ENCODE measurements at places on chromosomes 6 and 20.

- DNase-seq = no peak
Observed at GRCh38 chr6:36627801-36628246, 33.7 kb downstream of the SRSF3 start.

DNA sequence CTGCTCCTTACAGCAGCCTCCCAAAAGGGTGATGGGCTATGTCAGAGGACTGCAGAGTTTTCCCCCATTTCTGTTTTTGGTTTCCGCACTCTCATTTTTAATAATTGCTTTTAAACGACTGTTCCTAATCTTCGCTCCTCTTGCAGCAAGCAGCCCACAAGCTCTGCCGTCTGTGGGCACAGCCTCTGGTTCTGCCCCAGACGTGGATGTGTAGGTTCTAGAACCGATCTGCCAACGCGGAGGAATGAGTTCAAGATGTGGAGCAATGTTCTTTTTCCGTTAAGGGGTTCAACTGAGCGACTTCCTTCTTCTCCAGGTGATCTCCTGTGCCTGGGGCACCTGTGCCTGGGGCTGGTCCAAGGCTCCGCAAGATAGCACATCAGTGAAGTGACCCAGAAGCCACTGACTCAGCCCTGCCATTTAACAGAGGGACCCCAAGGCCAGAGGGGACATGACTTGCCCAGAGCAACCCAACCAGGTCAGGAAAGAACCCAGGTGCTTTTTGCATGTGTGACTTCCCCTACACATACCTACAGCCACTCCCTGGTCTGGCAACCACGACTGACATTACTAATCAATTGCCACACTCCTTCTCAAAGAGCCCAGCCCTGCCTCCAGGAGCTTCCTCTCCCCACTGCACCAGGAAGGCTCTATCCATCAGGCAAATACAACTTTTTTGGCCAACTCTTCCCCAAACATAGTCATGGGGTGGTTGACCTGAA is 22.7 kb downstream of the PMEPA1 start:
- no peak for DNase-seq

- no peak for DNase-seq
Observed at GRCh38 chr6:45367999-45368398, 9.7 kb downstream of the SUPT3H start.

- no peak for DNase-seq
Observed at GRCh38 chr20:49680484-49680883, 33.2 kb downstream of the B4GALT5 start.

GRCh38 chr6:14079433-14079832 is 38.1 kb upstream of the CD83 start:
- DNase-seq = no peak

DNA sequence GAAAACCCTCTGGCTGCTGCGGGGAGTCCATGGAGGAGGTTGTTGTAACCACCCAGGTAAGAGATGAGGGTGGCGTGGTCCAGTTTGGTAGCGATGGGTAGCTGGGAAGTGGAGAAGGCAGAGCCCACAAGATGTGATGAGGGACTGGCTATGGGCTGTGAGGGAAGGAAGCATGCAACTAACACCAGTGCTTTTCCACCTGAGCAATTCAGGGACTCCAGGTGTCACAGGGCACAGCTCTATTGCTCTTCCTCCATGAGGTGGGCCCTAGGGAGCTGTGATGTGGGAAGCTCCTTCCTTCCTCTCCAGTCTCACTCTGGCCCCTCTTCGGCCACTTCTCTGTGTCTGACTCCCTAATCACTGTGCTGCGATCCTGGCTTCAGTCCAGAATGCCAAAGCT is 32.4 kb upstream of the TGM6 start:
- DNase-seq = no peak

GRCh38 chr6:169959136-169960002 is 207.9 kb downstream of the ERMARD start:
- DNase-seq = no peak

- DNase-seq = no peak
Observed at GRCh38 chr6:10312445-10312844, 102.4 kb downstream of the TFAP2A start.

GRCh38 chr20:13639150-13639497 is 392 bp upstream of the TASP1 start:
- DNase-seq = no peak

- no peak for DNase-seq
Observed at GRCh38 chr6:32963866-32964265, 4.5 kb upstream of the BRD2 start.

GRCh38 chr6:125066140-125066539 is 87.4 kb upstream of the TPD52L1 start:
- DNase-seq = no peak

DNA sequence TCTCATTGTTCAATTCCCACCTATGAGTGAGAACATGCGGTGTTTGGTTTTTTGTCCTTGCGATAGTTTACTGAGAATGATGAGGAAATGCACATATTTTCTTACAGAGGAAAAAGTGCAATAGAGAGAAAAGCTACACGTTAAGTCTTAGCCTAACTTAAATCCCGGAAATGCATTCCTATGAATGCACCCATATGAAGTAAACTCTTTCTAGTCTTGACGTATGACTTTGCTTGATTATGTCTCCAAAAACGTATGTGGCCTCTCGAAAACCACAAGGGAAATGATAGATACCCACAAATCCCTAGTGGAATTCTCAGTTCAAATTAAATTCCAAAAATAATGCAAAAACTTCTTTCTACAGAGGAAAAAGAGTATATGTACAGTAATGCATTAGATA is 90.7 kb upstream of the SASH1 start:
- DNase-seq = peak; percentile 80

DNA sequence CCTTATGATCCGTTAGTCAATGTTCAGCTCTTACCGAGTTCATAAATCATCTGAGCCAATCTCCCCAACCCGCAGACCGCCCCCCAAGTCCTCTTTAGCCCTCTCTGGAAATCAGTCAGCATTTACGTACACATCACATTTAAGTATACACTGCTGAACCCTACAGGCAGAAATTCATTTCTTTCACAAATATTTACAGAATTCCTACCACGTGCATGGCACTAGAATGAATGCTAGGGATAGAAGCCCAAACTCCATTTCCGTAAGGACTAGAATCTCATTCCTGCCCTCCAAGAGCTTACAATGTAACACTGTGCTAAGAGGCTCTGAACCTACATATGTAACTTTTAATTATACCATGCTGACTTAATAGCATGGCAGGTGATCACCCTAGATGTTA is 1.8 kb downstream of the OSER1 start:
- no peak for DNase-seq

DNA sequence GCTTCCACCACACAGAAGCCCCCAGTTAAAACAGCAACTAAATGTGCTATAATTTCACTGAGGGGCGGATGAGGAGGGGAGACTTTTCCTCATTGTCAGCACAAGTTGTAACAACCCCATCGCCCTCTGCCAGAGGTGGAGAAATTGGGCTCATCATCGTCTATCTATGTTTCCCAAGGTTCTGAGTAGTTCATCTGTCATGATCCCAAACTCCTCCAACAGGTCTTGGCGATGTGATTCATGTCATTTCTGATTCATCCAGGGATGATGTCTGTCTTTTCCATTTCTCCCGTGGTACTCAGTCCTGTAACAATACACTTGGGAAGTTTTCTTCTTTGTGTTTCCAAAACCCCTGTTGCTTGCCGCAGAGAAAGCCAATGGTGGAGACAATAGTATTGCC is 51.0 kb downstream of the TFAP2A start:
- no peak for DNase-seq

DNA sequence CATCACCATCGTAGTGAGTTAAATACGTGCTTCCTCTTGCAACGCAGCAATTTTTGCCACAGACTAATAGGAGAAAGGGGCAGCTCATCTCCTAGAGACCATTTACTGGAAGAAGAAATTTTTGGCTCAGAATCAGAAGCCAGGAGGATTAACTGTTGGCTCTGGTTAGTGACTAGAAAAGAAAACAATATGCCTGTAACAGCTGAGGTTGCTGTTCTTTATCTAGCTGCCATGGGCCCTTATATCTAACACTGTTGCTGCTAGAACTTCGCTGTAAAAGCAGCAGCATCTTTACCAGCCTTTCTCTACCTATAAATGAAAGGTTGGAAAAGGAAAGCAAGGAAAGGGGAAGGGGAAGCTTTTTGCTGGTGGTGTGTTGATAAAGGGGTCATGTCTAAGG is 65.9 kb downstream of the FAM135A start:
- DNase-seq = peak; percentile 4

DNA sequence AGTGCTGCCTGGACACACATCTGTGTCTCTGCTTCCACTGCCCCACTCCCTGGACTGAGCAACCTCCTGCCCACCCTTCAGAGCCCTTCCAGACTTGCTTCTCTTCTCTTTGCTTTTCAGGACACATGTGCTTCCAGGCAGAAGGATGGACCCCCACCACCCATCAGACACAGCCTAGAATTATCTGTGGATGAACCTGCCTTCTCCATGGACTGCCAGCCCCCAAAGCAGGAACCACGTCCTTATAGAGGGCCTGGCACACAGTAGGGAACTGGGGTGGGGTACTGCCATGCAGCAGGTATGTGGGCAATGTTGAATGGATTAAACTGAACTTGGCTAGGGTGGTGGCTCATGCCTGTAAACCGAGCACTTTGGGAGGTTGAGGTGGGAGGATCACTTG is 3.6 kb downstream of the KIAA1755 start:
- DNase-seq = no peak

DNA sequence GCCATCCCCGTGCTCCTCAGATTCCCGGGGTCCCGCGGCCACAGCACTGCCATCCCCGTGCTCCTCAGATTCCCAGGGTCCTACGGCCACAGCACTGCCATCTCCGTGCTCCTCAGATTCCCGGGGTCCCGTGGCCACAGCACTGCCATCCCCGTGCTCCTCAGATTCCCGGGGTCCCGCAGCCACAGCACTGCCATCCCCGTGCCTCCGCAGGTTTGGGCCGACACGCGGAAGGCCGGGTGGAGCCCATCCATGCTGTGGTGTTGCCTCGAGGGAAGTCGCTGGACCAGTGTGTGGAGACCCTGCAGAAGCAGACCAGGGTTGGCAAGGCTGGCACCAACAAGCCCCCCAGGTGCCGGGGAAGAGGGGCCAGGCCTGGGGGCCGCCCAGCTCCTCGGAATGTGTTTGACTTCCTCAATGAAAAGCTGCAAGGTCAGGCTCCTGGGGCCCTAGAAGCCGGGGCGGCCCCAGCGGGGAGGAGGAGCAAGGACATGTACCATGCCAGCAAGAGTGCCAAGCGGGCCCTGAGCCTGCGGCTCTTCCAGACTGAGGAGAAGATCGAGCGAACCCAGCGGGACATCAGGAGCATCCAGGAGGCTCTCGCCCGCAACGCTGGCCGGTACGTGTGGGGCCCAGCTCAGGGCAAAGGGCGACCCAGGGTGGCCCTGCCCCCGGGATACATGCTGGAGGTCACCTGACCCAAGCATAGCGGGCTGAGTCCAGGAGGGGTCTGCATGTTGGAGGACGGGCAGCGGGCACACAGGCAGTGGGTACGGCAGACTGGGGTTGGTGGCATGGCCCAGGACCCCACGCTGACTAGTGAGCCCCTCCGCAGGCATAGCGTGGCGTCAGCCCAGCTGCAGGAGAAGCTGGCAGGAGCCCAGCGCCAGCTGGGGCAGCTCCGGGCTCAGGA is 1.3 kb upstream of the LIME1 start:
- DNase-seq = no peak

DNA sequence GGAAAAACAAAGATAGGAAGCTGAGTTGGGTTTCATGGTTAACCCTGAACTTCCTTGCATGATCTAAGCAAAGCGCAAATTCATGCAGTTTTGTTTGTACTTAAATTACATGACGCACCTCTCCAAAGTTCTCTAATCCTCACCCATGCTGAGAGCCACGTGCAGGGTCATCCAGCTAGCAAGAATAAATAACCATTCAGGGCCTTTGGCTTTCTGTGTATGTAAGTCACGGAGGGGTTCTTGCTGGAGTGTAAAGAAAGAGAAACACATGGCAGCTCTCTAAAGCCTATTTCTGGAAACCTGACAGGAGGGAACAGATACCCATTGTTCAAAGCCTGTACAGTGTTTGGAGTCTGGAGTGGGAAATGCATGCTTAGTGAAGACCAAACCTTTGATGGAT is 171.7 kb upstream of the CCN2 start:
- DNase-seq = no peak

- no peak for DNase-seq
Observed at GRCh38 chr6:135537741-135538301, 40.3 kb upstream of the AHI1 start.

GRCh38 chr6:127641905-127642304 is 64.9 kb downstream of the C6orf58 start:
- DNase-seq = peak; percentile 3

- no peak for DNase-seq
Observed at GRCh38 chr6:128156321-128157111, 255.7 kb upstream of the THEMIS start.

DNA sequence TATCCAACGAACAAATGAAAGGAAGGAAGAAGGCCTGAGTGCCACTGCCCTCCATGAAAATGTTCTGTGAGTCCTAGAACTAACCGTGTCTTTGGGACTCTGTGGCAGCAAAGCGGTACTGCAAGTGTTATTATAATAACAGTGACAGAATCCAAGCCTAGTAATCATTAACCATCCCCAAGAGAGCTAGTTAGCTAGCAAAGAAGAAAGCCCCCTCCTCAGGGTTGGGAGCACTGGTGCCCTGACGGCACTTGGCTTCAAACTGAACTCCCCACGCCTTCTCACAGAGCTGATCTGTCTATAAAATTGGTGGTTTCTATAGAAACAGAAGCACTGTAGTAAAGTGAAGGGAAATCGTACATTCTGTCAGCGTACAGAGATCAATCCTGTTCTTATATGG is 239.8 kb downstream of the PTPRT start:
- DNase-seq = no peak

DNA sequence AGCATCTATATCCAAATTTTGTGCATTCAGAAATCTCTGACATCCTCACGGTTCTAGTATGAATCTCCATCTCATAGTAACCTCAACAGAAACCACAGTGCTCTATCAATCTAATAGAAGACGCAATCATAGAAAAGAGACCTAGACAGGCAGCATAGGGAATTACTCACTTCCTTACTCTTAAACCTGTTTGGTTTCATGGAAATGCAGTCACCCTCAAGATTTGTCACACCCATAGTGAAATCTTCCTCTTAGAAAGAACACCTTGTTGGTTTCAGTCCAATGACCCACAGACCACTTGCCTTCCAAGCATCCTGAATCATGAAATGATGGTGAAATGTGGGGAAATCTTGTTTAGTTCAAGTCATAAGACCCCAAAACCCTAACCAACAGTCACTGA is 166.1 kb upstream of the PRDM1 start:
- DNase-seq = no peak

- no peak for DNase-seq
Observed at GRCh38 chr6:130696806-130697205, 130.4 kb upstream of the SMLR1 start.

GRCh38 chr6:168709991-168710390 is 269.0 kb downstream of the SMOC2 start:
- DNase-seq = no peak

- no peak for DNase-seq
Observed at GRCh38 chr6:149327638-149328037, 10.1 kb downstream of the TAB2 start.

DNA sequence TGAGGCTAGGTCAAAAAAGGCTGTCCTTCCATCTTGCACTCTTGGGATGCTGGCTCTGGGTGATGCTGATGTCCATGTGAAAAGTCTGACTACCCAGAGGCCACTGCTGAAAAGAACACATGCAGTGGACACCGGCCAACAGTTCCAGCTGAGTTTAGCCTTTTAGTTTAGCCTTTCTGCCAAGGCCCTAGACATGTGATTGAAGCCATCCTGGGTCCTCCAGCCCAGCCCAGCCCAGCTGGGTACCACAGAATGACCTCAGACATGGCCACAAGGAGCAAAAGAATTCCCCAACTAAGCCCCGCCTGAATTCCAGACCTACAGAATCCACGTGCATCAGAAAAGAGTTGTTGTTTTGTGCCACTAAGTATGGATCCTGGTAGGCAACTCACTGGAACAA is 17.4 kb downstream of the PIGT start:
- DNase-seq = no peak

Measured in fibroblast of skin of left biceps (primary cell).